Stimulated activated CD4-positive, alpha-beta T cell treated with anti-CD3 and anti-CD28 coated beads, Interleukin-4, amount 100 ng/mL, for 1 hour (primary cell): ENCODE measurements at places on chromosomes 11 and 22.

DNA sequence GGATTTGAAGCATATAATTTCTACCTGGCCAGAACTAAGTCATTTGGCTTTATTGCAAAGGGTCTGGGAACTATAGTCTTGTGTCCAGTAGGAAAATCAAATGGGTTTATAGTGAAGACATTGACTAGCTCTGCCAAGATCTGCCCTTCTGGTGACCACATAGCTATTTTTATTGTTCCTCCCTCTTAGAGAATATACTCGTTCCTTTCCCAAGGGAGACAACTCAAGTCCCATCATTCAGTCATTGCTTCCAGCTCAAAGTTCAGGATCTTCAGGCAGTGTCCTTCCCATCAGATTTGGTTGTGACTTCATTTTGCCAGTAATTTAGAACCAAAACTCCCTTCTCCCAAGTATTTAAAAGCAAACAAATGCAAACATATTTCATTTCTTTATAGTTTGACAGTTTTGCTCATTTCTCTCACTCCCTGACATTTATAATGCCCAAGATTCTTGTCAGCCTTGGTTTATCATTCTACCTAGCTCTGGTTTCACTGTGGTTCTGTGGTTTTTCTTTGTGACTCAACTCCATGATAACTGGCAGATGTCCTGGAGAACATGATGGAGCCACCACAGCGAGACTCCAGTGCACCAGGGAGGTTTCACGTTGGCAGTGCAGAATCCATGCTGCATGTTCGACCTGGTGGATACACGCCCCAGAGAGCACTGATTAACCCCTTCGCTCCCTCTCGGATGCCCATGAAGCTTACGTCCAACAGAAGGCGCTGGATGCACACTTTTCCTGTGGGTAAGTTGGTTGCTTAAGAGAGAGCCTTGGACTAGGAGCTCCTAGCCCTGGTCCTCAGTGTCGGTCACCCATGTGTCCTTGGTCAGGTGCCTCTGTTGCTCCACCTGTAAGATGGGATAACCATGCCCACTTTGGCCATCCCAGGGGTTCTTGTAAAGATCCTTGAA, 64.9 kb downstream of the DEPDC5 start:
- DNase-seq, result no peak

GRCh38 chr11:83681031-83681781, 395.0 kb upstream of the CCDC90B start:
- no peak for DNase-seq

GRCh38 chr22:44205516-44206329, 25.0 kb downstream of the PARVG start:
- DNase-seq, result no peak

GRCh38 chr11:118913411-118914125, 12.2 kb downstream of the BCL9L start:
- DNase-seq, result no peak

DNA sequence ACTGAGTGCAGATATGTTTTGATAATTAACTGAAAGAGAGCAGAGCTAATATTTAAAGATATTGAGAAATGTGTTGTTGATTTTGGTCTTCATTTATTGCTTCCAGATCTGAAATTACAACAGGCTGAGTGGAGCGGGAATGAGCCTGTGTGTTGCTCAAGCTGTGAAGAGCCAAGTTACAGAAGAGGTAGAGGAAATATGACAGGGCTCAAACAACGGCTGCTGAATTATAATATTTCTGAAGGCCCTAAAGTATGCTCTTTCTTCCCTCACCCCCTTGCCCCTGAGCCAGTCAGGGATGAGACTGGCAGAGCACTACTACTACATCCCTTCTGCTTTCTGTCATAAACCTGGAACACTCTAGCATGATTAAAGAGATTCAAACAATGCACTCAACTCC, 115.6 kb downstream of the FANCF start:
- no peak for DNase-seq

DNA sequence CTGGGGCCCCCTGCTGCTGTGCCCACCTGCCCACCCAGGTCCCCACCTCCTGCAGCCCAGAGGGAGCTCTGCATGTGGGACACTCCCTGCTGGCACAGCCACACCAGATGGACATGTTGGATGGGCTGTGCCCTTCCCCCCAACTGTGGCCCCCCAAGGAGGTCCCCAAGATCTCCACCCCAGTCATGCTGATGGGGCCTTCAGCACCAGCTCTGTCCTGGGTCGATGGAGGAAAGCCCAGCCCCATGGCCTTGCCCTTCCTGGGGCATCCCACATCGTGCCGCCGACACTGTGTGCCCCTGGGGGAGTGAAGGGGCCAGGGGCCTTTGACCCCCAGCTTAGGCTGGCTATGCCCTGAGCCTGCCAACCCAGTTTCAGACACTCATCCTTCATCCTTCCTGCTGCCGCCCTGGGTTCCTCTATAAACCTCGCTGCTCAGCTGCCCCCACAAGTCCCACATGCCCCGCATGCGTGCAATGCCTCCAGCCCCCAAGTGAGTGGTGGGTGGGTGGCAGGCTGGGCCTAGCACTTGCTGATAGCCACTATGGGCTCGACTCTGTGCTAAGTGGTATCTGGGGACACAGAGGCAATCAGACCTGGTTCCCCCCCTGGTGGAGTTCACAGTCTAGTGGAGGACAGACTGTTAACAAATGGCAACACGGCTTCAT, 3.9 kb upstream of the DPP3 start:
- DNase-seq, result no peak

GRCh38 chr11:11318961-11319360, 34.1 kb downstream of the CSNK2A3 start:
- no peak for DNase-seq

GRCh38 chr11:88491674-88492073, 154.1 kb upstream of the CTSC start:
- DNase-seq, result no peak

- DNase-seq, result no peak
These were observed 39.8 kb upstream of the POGLUT3 start for GRCh38 chr11:108538022-108538424.

GRCh38 chr22:42670921-42671709, 21.9 kb upstream of the CYB5R3 start:
- DNase-seq, result no peak

- no peak for DNase-seq
These were observed 23.0 kb downstream of the NECTIN1 start for GRCh38 chr11:119706029-119706428.

DNA sequence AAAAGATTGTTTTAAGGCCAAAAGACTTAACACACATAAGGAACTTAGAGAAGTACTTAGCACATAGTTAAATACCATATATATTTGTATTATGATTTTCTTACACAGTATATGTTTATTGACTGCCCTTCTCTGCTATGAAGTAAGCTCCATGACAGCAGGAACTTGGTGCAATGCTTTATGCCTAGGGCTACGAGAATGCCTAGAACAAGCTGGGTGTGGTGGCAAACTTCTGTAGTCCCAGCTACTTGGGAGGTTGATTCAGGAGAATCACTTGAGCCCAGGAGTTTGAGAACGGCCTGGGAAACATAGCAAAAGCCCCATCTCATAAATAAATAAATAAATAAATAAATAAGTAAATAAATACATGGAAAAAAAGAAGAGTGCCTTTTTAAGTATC, 1.9 kb downstream of the SLC5A12 start:
- no peak for DNase-seq

DNA sequence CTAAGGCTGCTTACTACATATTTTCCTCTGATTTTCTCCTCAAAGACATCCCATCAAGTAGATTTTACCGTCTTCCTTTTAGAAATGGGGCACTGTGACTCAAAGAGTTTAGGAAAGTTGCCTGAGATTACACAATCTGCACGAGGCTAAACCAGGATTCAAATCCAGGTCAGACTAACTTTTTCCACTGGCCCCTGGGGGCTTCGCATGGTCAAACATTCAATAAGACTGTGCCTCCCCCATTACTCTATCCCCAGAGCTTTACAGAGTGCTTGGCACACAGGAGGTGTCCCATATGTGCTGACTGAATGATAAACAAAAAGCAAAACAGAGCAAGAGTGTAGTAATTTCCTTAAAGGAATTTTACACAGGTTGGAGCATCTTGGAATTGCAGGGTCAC, 118.1 kb upstream of the TEAD1 start:
- no peak for DNase-seq

GRCh38 chr22:28600546-28601143, 79.0 kb downstream of the TTC28 start:
- DNase-seq, result no peak

- no peak for DNase-seq
These were observed 105.6 kb downstream of the ATXN10 start for GRCh38 chr22:45777046-45777851.

DNA sequence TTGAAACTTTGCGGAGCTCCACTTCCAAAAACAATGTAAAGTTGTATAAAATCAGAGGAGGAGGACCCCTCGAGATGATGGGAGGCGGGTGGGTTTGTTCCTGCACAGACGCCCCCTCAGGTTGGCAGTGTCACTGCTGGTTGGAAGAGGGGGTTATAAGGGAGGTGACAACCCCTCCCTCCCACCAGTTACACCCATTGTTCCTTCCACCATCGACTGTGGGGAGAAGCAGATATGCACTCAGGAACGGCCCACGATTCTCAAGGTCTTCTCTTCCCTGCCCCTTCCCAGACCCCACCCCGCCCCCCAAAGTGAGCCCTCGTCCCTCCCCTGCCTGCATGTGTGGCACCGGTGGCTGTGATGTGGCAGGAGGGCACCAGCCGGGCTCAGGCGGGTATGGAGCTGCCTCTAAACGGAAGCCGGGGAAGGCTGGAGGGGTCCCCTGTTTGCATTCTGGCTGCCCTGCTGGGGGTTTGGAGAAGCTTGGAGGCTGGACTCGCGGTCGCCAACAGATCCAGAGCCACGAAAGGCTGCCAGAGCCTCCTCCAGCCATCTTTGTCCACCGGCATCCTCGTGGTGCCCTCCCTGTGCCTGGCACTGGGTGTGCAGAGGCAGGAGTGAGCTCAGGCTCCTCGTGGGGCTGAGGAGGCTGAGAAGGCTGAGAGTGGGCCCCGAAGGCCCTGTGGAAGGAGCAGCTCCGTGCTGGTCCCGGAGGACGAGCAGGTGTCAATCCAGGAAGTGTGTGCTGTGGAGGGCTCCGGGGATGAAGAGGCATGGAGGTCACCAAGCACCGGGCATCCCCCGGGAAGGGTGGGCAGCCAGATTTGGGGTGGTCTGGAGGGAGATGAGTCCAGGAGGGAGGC, 778 bp downstream of the KDELR3 start:
- DNase-seq, result no peak

DNA sequence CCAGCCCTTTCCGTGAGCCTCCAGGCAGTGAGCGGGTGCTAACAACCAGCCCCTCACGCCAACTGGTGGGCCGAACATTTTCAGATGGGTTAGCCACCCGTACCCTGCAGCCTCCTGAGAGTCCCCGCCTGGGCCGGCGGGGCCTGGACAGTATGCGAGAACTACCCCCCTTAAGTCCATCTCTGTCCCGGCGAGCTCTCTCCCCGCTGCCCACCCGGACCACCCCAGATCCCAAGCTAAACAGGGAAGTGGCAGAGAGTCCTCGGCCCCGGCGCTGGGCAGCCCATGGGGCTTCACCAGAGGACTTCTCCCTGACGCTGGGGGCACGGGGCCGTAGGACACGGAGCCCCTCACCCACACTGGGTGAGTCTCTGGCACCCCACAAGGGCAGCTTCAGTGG, 20.6 kb downstream of the PHLDB1 start:
- DNase-seq, result no peak

GRCh38 chr11:84899134-84899533, 728.0 kb downstream of the DLG2 start:
- DNase-seq, result no peak

GRCh38 chr22:50157709-50158375, 12.7 kb upstream of the PANX2 start:
- no peak for DNase-seq

DNA sequence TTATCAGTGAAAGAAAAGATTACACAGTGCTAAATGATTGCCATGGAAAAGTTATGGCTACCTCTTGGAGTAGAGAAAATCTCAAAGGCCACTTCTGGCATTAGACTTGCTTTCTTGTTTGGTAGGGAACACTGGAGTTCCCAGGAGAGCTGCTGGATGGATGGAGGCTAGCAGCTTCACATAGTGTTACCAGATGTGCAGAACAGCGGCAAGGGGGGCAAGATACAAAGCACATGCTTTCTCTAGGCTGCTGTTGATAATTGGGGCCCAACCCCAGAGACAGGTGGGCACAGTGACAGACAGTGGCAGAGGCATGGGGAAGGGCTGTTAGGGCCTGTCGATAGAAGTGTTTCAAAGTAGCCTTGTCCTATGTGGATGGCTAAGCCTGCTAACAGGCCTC, 94.9 kb downstream of the DBX1 start:
- no peak for DNase-seq

DNA sequence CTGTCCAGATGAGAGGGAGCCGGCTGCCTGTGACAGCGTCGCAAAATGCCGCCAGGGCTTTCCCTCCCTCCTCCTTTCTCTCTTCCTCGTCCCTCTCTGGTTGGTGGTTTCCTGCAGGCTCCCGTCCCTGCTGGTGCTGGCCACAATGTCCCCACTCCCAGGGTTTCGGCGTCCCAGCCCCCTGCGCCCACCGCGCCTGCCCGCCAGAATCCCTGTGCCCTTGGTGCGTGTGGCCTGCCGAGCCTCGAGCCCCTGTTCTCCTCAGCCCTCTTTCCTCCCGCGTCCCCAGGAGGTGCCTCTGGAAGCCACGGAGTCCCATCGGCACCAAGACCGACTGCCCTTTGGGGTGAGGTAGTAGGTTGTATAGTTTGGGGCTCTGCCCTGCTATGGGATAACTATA, 37.9 kb upstream of the PPARA start:
- no peak for DNase-seq

- peak; percentile 77 for DNase-seq
These were observed at the start of gene PITPNM1 for GRCh38 chr11:67504950-67505581. TSS of gene PITPNM1 (minus strand) at chr11:67505363. CDS start at chr11:67504180, 1,183 bp downstream.

DNA sequence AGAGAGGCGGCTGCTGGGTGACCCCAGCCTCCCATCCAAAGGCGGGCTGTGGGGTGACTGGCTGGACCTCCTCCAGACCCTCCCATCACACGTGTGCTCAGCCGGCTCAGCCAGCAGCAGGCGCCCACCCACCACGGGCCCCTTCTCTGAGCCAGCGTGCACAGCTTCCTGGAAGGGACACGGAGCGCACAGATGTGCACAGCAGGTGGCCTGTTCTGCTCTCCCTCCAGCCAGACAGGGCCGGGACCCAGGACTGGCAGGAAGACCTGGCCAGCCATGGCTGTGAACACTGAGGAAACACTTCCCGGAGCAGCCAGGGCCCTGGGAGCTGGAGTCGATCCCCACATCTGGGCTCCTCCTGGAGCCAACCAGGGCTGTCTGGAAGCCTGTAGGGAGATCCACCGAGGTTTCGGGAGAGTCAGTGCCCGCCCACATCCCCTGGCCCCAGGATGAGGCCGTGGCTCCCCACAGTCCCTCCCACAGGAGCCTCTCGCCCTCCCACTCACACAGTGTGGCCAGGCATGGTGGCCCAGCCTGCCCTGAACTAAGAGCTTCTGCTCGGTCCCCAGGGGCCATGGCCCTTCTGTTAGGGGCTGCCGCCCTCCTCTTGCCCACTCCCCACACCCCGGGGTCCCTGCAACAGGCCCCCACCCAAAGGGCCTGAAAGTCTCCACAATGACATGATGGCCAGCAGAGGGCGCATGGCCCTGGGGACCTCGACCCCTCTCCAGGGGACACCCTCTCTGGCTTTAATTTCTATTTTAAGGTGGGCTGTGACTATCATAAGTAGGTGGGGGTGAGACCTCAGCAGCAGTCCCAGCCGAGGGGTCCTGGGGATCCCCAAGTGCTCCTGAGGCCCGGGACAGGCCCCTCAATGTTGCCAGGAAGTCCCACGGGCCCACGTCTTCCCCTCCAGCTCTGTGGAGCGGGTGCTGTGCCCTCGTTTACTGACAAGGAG, 90.6 kb upstream of the FGF3 start:
- no peak for DNase-seq

- DNase-seq, result no peak
These were observed 7.3 kb downstream of the SLC15A3 start for GRCh38 chr11:60944490-60945294.
